ENCODE measurements at places on chromosomes 7 and 10.

DNA sequence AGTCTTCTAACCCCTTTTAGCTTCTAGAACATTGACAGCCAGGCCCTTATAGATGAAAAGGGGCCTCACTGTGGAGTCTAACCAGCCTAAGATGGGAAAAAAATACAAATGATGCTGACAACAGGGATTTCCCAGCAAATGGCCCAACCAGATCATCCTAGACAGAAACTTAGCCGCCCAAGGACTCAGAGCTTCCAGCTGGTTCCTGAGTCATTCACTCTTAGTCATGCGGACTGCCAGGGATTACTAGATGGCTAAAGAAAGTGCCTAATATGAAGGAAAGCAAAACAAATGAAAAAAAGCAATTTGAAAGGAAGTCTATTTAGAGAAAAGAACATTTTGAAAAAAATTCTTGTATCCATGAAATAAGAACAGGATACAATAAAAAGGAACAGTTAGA lies 23.7 kb downstream of the TSPAN14 start:
- DNase-seq = peak; percentile 87

DNA sequence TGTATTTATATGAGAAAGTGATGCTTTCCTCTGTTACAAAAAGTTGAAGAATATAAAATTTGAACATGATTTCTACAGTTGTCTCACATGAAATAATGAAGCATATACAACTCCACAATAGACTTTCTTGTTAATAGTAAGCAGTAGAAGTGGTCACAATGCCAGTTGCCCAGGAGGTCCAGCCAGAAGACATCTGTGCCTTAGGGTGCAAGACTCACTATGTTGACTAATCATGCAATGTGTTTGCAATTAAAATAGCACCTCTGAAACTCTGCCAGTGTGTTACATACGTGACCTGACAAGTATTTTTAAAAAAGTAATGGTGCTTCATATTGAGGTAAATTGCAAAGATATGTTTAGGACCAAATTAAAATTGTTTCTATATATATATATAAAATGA lies 547.2 kb downstream of the ETV1 start:
- no peak for DNase-seq

- no peak for DNase-seq
These were observed 5.7 kb upstream of the ZNF503 start for GRCh38 chr10:75407224-75407712.

DNA sequence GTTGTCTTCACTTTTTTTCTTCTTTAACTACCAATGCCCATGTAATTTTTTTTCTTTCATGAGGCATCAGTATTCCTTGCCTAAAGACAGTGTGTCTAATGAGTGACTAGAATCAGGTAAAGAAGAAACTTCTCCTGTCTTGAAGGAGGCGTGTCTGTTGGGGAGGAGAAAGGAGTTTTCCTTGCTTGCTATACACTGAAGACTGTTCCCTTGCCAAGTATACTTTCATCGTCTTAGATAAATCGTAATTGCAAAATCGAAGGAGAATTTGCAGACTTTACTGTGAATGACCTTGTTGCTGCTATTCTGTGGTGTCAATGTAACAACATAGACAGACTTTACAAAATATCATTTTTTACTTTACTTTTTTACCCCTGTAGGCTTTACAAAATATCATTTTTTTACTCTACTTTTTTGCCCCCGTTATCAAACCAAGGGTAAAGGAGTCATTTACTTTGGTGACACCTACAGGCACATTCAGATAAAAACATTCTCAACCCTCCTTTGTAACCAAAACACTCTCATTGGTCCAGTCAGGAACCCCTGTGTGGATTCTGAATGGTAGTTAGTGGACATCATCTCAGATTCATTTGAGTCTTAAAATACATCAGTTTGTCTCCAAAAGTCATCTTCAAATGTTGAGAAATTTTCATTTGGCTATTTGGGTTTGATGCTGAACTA lies 232.4 kb downstream of the AHR start:
- peak; percentile 72 for DNase-seq

GRCh38 chr7:138842111-138842510 lies 44.1 kb upstream of the ATP6V0A4 start:
- peak; percentile 93 for DNase-seq

DNA sequence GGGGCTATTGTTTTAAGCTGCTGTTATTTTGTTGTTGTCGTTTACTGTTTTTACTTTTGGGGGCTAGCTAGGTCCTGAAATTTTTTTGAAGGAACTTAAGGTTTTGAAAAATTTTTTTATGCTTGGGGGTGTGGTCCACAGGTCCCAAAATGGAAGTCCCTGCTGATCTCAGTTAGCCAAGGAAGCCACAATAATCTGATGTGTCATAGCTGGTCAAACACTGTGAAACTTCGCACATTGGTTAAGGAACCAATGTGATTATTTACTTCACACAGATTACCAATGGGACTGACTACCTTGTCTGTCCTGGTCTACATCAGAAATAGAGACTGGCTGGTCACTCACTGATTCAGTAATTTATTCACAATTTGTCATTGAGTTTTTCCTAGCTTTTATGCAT lies 29.5 kb upstream of the HYCC1 start:
- DNase-seq = no peak

- DNase-seq = no peak
These were observed 22.0 kb upstream of the TM9SF3 start for GRCh38 chr10:96608805-96609204.
